ENCODE measurements at places on chromosomes 13 and 19.

- no peak for DNase-seq
These were observed 61.2 kb upstream of the EDNRB start for GRCh38 chr13:77979721-77980385.

- no peak for DNase-seq
These were observed 87.4 kb downstream of the RBM26 start for GRCh38 chr13:79318664-79319063.

DNA sequence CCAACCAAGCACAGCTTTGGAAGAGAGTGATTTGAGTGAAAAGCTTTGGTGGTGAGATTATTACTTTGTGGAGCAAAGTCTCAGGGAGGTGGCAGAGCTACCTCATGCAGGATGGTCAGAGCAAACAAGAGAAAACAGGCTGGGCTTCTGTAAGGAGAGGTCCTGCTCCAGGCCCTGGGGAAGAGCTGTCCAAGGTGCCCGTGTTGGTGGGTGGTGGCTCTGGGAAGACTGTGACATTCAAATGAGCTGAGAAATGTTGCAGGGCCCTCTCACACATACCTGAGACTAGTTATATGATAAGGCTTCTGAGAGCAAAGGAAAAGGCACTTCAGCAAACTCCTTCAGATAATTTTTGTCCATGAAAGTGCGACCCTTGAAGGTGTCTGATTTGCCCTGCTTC, 205.5 kb upstream of the SOX21 start:
- DNase-seq = no peak

- no peak for DNase-seq
These were observed 13.1 kb downstream of the ERICH6B start for GRCh38 chr13:45602183-45603170.

- no peak for DNase-seq
These were observed 2.6 kb downstream of the SULT2B1 start for GRCh38 chr19:48554385-48555091.

- no peak for DNase-seq
These were observed 1.1 kb upstream of the PLVAP start for GRCh38 chr19:17378271-17378670.
